Inflammatory macrophage treated with lipopolysaccharide for 1 hour (primary cell): ENCODE measurements at places on chromosomes 11 and 22.

DNA sequence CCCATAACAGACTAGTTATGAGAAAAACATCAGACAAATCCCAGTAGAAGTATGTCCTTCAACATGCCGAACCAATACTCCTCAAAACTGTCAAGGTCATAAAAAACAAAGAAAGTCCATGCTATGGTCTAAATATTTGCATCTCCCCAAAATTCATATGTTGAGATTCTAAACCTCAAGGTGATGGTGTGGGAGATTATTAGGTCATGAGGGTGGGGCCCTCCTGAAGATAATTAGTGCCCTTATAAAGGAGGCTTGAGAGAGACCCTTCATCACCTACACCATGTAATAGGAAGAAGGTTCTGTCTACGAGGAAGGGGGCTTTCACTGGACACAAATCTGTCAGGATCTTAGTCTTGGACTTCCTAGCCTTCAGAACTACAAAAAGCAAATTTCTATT lies 118.6 kb upstream of the GUCY1A2 start:
- DNase-seq, result no peak

DNA sequence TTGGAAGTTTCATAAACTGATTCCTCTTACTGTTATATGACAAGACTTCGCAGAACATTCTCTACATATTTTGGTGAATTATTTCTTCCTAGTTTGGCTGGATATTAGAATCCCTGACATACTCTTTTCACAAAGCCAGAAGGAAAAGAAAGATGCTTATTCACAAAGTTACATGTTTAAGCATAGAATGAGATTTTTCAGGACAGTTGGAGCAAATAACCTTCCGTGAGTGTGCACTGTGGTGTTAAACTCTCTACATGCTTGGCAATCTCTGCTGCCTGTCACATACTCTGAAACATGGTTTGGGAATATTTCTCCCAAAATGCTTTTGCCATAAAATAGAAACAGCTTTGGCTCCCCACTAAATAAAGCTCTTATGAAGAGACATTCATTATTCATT lies 230.0 kb upstream of the MTNR1B start:
- no peak for DNase-seq

- DNase-seq, result peak; percentile 75
These were observed 10.7 kb downstream of the LSP1 start for GRCh38 chr11:1863352-1864216.

DNA sequence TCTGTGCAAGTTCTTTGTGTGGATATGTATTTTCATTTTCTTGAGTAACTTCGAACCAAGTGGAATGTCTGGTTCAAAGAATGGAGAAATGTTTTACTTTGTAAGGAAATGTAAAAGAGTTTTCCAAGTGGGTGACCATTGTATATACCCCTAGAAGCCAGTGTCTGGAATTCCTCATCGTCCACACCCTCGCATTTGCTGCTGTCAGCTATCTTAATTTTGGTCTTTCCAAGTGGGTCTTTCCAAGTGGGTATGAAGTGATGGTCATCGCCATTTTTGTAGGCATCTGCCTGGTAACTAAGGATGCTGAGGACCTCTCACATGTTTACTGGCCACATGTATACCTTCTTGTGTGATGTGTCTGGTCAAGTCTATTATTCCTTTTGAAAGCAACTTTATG lies 547.5 kb downstream of the TBC1D22A start:
- no peak for DNase-seq

GRCh38 chr11:74388678-74389327 lies 9.4 kb downstream of the PGM2L1 start:
- peak; percentile 87 for DNase-seq

- DNase-seq, result peak; percentile 62
These were observed 10.6 kb downstream of the PLET1 start for GRCh38 chr11:112249871-112250610.

DNA sequence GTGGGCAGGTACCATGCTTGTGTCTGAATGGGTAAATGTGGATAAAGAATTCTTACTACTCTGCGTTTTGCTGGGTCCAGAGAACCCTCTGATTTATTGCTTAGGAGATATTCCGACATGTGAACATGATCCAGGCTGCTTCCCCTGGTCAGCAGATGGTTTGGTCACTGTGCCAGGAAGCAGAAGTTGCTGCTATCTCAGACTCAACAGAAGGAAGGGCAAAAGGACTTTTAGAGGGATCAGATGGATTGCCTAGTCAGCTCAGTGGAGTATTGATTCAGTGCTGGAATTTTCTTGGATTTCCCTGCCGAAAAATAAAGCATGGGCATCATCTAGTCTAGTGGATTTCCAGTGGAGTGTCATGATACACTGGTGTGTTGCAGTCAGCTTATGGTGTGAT lies 440.1 kb downstream of the NTM start:
- DNase-seq, result no peak

- no peak for DNase-seq
These were observed 87.8 kb upstream of the DRD2 start for GRCh38 chr11:113562981-113563461.

DNA sequence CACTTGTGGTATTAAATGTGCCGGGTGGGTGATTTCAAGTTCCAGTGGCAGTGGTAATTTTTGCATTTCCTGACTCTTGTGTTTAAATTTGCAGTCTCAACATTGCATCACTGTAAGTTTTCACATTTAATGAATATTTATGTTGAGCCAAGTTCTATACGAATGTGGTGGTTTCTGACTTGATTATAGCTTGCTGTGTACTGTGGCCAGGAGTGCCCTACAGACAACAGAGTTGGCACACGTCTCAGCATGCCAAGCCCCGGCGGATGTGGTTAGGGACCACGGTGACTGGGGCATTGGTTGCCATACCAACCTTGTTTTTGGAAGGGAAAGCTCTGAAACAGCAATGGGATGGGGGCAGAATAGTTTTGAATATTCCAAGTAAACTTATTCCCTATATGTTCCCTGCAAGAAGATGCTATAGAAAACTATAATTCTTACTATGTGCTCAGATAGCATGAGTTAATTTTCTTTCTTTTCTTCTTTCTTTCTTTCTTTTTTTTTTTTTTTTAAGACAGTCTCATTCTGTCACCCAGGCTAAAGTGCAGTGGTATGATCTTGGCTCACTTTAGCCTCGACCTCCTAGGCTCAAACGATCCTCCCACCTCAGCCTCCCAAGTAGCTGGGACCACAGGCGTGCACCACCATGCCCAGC lies 16.0 kb downstream of the ZNRF3 start:
- DNase-seq, result no peak

DNA sequence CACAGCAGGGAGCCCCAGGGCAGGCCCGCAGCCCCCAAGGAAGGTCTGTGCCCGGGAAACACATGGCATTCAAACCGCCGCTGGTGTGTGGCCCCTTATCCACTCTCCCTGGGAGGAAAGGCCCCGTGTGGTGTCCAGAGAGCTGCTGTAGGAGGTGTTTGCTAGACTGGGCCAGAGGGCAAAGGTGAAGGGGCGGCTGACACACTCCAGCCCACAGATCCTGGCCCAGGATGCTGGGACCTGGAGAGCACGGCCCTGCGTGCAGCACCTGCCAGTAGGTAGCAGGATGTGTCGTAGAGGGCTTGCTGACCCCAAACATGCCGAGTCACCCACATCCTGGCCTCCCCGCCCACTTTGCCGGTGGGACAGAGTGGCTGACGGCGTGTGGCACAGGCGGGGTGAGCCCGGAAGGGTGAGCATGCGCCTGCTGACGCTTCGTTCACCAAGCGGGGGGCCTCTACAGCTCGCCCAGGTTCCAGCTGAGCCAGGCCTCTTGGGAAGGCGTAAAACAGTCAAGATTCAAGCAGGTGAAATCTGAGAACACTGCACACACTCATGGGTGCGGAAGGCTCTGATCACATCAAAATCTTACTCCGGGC lies 11.0 kb downstream of the OSBPL5 start:
- no peak for DNase-seq

DNA sequence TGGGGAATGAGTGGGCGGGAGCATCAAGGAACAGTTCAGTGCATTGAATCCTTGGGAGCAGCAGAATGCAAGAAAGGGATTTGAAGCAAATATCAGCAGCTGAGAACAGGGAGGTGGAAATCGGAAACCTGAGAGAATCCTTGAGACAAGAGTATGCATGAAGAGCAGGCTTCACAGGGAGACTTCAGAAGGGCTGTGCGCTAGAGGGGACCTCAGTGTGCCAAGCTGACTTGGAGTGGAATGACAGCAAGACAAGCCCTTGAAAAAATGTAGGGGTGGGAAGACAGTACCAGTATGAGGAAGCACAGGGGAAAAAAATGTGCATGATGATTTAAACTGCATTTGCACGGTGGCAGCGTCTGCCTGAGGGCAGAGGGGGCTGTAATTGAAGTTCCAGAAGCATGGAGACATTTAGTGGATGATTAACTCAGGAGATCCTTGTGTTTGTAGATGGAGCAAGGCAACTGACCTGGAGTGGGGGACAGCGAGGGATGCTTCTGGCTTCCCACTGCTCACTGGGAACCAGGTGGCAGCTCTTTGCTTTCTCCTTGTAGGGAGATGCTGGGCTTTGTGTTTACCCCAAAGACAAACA lies 204.9 kb upstream of the PLET1 start:
- DNase-seq, result no peak

GRCh38 chr11:70535191-70535971 lies 137.1 kb downstream of the CTTN start:
- DNase-seq, result no peak

DNA sequence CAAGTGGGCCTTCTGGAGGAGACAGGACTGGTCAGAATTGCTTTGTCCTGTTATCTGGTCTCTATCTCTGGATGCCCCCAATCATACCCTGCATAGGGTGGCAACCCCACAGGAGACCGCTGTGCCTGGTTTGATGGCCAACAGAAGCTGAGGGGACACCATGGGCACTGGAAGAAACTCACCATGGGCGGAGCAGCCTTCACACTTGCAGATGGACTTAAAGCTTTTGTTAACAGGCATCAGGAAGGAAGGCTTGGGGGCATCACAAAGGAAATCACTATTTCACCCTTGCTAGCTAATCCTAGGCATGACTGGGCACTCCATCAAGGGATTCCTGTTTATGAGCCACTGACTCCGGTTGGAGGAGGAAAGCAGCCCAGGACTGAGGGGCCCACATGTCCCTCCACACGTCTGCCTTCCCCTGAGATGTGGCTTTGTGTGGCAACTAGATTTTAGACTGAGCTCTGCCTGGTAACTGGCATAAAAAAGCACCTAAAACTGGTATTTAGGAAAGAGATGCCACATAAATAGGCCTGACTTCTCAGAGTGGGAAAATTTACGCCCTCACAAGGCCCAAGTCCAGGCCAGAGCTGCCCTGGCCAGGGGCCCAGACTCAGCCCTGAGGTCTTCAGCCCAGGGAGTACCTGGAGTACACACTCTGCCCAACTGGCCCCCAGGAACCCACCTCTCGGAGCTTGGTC lies 57.0 kb upstream of the LYVE1 start:
- no peak for DNase-seq

GRCh38 chr11:61542705-61543104 lies 34.2 kb downstream of the LRRC10B start:
- DNase-seq, result no peak

DNA sequence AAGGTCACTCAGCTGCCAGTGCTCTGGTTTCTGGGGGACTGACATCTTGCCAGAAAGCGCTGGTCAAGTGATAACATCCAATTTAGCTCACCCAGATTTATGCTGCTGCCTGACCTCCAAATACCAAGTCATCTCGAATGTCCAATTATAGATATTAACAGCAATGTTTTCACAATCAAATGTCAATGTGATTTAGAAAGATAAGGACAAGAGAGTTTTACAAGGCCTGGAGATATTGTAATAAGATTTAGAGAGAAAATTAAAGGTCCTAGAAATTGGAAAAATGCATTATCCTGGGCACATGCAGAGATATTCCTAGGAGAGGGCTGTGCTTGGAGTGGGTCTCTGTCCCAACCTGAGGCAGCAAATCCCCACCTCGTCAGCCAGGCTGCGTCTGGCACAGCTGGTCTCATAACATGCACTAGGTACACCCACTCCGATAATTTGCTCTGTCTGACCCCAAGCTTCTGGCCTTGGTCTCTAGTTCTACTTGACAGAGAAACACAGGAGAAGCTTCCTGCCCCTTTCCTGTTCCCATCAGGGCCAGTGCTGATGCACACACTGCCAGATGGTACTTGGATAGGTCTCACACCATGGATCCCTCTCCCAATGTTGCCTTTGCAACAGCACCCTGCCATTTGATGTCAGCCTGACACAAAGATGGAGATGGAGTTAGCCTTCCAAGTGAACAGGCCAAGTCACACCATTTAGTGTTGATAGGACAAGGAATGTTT lies 28.6 kb downstream of the USH1C start:
- no peak for DNase-seq

DNA sequence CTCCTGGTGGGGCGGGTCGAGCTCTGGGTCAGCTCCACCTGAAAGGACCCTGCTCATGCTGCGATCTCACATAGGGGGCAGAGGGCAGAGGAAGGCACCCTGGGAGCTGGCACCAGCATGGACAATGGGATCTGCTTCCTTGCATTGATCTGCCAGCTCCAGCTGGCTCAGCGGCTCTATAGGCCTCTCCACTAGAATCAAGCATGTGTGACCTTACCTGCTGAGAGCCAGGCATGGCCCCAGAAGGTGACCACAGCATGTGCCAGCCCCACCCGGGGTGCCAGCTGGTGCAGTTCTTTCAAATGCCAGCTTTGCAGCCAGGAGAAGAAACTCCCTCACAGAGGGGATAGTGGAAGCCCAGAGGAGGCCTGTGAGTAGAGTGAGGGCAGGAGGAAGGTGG lies 22.0 kb upstream of the KLHL35 start:
- DNase-seq, result no peak

GRCh38 chr11:131025421-131026125 lies 109.3 kb upstream of the SNX19 start:
- no peak for DNase-seq

- DNase-seq, result no peak
These were observed 40.9 kb downstream of the TCF20 start for GRCh38 chr22:42229455-42230149.

DNA sequence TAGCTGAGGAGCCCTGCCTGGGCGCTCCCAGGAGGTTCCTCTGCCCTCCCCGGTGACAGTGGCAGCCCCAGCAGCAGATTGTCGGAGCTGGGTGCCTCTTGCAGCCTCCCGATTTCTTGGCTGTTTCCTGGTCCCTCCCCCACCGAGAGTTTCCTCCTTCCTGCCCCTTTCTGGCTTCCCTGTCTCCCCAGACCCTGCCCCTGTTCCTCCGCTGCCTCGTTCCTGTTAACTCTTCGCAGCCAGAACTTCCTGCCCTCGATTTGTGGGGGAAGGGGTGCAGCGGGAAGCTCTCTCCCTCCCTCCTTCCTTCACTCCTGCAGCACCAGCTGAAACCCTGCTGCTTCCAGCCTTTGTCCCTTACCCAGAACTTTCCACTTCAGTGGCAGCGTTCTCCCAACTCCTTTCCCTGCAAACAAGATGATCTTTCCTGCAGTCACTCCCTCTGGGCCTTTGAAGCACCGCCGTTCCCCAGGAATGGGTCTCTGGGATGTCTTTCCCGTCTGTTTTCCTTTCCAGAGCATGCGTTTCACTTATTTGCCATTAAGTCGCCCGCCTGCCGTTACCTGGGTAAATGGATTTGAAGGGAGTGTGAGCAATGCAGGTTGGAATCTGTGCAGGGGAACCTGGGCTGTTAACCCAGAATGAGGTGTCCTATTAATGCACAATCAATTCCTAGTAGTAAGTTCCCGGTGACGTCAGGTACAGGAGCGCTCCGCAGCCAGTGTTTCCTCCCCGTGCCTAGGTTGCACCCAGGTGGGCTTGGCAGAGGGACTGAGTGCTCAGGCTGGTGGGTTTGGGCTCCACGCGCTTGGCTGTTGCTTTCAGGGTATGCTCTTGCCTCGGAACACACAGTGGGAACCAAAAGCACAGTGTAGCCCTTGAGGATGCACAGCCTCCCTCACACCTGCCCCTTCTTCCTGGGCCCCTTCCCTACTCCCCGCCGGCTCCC lies 4.3 kb downstream of the GRK2 start:
- no peak for DNase-seq
